ENCODE measurements at places on chromosomes 3 and 15. TPM values are rescaled to one million over a fixed set of nuclear protein-coding genes. Genes with fewer than 3 reads are reported as not detected.

DNA sequence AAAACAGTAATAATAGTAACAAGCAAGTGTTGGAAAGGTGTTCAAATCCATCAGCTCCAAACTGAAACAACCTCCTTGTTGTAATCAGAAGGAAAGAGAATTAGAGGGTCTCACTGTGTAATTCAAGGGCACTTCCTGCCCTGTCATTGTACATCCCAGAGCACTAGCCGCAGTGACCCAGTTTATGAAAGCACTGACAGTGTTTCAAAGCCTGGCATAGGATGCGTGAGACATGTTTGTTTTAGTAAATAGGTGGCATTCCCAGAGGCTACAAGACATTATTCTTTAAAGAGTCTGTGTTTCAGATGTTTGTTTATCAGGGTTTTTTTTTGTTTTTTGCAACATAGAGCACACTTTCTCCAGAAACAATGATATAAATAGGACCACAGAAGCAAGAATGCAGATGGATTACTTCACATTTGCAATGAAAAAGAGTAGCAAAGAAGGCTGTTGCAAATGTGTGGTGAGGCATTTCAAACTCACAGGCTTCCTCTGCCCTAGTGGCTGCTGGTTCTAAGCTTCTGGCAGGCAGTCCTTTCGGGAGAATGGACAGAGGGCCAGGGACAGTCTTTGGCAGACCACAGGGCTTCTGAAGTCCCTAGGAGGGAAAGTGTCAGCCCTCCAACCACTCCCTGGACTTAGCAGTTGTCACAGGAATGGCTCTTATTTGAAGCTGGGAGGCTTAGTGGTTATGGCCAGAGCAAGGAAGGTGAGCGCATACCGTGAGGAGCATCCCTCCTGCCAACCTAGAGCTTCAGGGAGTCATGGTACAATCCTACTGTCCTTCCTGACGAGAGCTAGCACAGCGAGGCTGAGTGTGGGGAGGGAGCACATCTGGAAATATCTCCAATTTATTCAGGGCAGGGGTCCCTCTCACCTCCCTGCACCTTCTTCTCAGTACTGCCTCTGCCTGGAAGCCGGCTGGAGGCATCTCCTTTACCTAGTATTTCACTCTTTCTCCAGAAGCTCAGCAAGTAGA, 31.4 kb upstream of the TIPARP start:
- DNase-seq, result peak; percentile 35

CCR8 gene
- 1.1 TPM for total RNA-seq

SLC28A1 gene
- not detected for total RNA-seq

ULK3 gene
- 59.9 TPM for total RNA-seq

STRIT1 gene
- not detected for total RNA-seq

UROC1 gene
- not detected for total RNA-seq

TMEM266 gene
- total RNA-seq, result not detected

DNA sequence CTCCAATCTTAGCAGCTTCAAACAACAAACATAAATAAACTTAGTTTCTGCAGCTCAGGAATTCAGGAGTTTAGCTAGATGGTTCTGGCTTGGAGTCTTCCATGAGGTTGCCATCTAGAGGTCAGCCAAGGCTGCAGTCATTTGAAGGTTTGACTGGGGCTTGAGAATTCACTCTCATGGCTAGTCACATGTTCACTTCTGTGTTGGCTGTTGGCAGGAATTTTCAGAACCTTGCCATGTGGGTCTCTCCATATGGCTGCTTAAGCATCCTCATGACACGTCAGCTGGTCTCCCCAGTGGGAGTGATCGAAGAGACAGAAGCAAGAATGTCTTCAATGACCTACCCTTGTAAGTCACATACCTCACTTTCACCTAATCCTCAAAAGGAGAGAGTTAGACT, 269.2 kb upstream of the CNTN3 start:
- no peak for DNase-seq

- no peak for DNase-seq
Measured at GRCh38 chr3:175672119-175672689, 813.1 kb downstream of the NAALADL2 start.
